ENCODE measurements at places on chromosomes 11 and 22.

DNA sequence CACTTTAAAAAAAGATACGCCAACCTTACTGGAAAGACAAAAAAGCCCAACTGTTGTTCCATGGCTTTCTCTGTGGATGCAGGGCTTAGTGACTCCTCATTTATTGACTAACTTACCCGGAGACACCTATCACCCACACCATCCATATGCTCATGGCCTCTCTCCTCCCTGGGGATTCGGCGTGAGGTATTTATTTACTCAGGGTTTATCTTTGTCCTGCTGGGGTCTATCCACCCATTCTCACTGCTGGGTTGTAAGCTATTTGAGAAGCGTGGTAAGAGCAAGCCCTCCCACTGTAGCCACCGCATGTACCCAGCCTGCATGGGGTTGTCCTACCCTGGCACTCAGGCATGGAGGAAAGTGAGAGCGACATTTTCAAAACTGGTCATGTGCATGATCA lies 93.6 kb downstream of the NELL1 start:
- DNase-seq: no peak

DNA sequence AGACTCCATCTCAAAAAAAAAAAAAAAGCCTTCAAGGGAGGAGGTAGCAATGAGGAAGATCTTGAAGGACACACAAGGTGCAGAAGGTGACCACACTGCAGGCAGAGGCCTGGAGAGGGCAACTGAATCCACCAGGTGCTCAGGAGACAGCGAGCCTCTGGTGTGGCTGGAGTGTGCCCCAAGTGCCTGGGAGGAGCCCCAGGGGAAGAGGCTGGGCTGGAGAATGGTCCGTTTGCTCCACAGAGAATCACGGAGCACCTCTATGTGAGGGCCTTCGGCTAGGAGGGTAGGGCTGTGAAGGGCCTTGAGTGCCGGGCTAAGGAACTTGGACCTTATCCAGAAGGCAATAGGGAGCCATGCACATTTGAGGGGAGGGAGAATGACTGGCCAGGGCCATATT lies 50.3 kb downstream of the ARRB1 start:
- DNase-seq: no peak

DNA sequence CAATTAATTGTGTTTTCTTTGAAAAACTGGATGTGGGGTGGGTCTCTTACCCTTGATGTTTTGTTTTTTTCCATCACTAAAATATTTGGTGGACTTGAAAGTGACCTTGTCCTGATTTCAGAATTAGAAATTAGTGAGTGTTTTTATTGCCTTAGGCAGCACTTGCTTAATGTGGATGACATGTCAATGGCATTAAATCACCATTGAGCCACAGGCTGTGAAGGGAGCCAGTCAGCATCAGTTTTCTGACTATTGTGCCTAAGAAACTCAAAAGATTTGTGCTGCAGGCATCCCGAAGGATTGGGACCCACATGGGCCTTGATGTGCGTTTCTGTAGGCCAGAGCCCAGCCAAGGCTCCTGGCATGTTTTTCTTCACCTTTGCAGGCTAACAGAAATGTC lies 53.8 kb downstream of the SWAP70 start:
- no peak for DNase-seq

GRCh38 chr11:105227363-105227762 lies 87.8 kb upstream of the CARD18 start:
- DNase-seq: no peak

DNA sequence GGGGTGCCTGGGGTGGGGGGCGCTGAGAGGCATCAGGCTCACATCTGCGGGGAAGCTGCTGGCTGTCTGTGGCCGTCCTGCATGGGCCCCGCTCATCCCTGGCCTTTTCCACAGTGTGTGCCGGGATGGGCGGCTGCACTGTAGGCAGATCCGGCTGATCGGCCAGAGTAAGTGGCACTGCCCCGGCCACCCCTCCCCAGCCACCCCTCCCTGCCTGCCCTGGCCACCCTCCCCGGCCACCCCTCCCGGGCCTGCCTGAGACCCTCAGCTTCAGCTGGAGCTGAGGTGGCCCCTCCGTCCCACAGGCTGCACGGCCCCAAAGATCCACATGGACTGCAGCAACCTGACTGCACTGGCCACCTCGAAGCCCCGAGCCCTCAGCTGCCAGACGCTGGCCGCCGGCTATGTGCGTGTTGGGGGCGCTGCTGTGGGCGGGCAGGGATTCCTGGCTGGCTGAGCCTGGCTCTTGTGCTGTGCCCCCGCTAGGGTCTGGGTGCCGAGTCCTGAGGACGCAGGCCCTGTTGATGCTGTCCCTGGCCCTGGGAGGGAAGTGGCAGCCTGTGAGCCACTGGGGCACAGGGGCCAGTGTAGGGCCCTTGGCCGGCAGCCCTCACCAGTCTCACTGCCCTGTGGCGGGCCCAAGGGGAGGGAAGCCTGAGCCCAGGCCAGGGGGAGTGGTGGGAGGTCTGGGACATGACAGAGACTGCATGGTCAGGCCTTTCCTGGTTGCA lies 10.9 kb downstream of the MUC2 start:
- DNase-seq: no peak

- DNase-seq: peak; percentile 57
These were observed 12.7 kb downstream of the RPL3 start for GRCh38 chr22:39306456-39307361.

DNA sequence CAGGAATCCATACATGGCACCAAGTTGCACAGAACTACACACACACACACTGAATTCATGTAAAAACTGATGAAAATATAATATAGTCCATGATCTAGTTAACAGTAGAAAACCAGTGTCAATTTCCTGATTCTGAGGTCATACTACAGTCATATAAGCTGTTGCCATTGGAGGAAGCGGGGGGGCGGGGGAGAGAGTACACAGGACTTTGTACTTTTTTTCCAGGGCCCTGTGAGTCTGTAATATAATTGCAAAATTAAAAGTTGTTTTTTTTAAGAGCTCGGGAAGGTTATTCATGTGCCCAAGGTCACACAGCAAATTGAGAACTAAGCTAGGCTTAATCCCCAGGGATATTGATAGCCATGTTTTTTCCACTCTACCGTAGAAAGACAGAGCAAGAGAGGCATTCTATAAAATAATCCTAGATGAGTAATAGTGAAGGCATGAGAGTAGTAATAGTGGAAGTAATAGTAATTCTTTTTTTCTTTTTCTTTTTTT lies 312.3 kb downstream of the MN1 start:
- DNase-seq: no peak

GRCh38 chr22:19724927-19725661 lies 1.8 kb downstream of the GP1BB start:
- no peak for DNase-seq

- DNase-seq: no peak
These were observed 50.9 kb downstream of the ENDOD1 start for GRCh38 chr11:95140397-95141033.
